NCI-H526 (cell line): ENCODE measurements at places on chromosomes 11 and 22.

- DNase-seq = no peak
Observed at GRCh38 chr22:43747877-43748276, 64.2 kb downstream of the EFCAB6 start.

- DNase-seq = peak; percentile 80
Observed at GRCh38 chr11:110430267-110431050, 711 bp downstream of the FDX1 start.

DNA sequence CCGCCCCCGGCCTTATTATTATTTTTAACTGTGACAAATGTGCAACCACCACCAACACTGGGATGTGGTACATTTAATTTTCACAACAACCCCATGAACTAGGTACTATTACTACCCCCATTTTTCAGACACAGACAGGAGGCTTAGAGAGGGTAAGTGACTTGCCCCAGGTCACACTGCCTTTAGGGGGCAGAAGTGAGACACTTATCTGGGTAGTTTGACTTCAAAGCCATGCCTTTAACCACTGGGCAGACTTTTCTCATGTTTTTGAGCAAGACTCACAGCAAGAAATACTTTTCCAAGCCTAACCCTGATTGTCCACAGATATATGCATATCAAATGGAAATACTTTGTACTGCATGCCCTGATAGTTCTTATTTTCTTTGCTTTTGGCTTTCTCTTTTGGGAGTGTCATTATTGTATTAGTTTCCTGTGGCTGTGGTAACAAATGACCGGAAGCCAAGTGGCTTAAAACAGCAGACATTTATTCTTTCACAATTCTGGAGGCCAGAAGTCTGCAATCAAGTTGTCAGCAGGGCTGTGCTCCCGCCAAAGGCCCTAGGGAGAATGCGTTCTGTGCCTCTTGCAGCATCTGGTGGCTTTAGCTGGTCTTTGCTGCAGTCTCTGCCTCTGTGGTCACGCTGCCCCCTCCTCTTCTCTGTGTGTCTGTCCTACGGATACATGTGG, 110.8 kb downstream of the GRIK4 start:
- DNase-seq = peak; percentile 40

DNA sequence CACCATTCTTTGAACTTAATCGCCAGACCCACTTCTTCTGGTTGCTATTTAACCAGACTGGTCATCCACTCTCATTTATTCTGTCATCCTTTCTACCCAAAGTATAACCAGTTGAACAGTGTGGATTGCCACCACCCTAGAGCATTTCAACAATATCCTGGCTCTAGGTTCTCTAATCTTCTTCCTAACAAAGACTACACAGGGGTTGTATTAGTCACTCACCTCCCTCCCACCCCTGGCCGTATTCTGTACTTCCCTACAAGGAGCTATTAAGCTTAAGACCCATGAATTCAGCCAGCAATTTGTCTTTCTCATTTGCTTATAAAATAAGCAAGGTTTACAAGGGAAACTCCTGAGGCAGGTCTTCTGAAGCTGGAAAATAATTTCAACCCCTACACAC, 46.9 kb upstream of the CEP126 start:
- peak; percentile 32 for DNase-seq

DNA sequence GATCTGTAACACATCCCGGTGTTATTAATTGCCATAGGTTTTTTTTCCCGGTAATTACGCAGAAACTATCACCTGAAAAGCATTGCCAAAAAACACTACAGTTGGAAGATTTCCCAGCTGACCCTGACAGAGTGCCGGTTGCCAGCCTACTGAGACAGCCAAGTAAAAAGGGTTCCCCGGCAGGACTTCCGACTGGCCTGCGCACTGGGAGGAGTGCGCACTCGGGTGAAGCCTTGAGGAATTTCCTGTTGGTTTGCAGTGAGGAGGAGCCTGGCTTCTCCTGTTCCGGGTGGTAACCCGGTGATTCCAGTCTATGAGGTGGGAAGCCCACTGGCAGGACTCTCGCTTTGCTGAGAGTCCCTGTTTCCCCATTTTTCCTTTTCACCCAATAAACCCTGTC, 52.1 kb downstream of the CNTF start:
- DNase-seq = no peak

- DNase-seq = no peak
Observed at GRCh38 chr22:35995348-35995747, 33.3 kb downstream of the RBFOX2 start.

DNA sequence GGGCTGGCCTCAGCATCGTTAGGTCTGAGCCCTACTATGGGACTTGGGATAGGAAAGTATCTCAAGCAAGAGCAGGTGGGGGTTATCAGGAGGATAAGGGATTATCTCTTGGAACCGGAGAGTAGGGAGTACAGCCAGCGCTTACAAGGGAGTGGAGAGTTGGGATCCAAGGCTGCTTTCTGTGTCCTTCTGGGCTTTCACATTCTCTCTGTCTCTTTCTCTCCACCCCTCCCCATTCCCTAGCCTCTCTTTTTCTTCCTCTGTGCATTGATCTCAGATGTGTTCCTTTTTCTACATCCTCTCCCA, 170.2 kb downstream of the BUD13 start:
- no peak for DNase-seq

GRCh38 chr11:99383648-99384245, 363.0 kb downstream of the CNTN5 start:
- DNase-seq = peak; percentile 32

DNA sequence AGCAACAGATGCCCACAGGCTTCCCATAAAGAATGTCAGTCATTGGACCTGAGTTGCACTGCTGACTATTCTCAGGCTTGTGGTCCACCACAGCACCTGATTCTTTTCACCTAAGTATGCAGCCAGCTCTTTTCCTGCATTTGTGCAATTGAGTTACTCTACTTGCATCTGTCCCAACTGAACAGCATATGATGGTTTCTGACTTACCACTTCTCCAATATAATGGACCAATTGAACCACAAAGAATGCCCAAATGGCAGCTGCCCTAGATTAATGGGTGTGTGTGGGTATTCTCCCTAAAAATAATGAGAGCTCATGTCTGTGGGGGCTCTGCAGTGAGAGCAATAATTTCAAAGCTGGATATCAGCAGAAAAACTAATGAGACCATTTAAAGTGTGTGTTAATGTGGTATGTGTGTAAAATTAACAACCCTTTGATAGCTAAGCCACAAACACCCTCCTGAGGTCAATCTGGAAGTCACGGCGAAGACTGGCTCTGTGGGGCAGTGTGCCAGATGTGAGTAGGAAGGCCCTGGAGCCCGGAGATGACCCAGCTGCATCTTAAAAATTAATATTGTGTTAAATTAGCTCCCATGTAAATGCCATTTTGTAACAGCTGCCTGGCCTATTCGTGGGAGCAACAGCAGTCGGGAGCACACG, 43.8 kb downstream of the SC5D start:
- DNase-seq = no peak

- no peak for DNase-seq
Observed at GRCh38 chr22:45033136-45033535, 23.3 kb upstream of the PHF21B start.

DNA sequence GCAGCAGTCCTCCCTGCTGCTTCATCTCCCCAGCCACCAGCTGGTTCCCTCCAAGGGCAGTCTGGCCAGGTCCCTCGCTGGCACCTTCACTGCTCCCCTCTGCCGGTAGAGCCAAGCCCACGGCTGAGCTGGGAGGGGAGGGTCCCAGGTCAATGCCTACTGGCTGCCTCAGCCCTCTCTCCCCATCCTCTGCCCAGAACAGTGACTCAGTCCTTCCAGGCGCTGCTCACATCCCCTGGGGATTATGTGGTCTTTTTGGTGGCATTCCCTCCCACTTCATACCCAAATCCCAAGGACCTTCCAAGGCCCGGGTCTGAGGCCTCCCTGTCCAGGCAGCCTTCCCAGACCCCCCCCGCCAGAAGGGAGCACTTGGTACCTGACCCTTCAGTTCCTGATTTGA, 44.9 kb downstream of the WNT7B start:
- DNase-seq = no peak

GRCh38 chr11:131746201-131746600, 375.8 kb downstream of the NTM start:
- no peak for DNase-seq

GRCh38 chr22:45845076-45845487, 131.9 kb downstream of the WNT7B start:
- no peak for DNase-seq

GRCh38 chr11:9399466-9399865, 15.0 kb downstream of the IPO7 start:
- DNase-seq = no peak

DNA sequence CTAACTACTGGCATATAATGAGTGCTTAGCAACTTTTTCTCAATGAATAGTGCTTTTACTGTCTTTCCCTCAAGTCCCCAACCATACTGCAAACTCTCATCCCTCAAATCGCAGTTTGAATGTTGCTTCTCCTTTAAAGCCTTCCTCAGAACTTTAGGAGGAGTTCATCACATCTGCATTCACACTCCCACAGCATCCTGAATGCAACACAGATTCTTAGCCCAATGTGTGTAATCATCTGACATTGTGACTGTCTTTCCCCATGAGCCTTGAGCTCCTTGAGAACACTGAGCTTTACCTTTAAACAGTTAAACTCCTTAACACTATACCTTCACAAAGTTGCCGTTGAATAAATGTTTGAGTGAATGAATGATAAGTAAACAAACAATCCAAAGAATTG, 81.7 kb upstream of the FAM181B start:
- no peak for DNase-seq

- DNase-seq = peak; percentile 45
Observed at GRCh38 chr11:8683115-8683807, 669 bp downstream of the RPL27A start.
